ENCODE measurements at places on chromosomes 7 and 10. TPM values are rescaled to one million over a fixed set of nuclear protein-coding genes. Genes with fewer than 3 reads are reported as not detected.

DNA sequence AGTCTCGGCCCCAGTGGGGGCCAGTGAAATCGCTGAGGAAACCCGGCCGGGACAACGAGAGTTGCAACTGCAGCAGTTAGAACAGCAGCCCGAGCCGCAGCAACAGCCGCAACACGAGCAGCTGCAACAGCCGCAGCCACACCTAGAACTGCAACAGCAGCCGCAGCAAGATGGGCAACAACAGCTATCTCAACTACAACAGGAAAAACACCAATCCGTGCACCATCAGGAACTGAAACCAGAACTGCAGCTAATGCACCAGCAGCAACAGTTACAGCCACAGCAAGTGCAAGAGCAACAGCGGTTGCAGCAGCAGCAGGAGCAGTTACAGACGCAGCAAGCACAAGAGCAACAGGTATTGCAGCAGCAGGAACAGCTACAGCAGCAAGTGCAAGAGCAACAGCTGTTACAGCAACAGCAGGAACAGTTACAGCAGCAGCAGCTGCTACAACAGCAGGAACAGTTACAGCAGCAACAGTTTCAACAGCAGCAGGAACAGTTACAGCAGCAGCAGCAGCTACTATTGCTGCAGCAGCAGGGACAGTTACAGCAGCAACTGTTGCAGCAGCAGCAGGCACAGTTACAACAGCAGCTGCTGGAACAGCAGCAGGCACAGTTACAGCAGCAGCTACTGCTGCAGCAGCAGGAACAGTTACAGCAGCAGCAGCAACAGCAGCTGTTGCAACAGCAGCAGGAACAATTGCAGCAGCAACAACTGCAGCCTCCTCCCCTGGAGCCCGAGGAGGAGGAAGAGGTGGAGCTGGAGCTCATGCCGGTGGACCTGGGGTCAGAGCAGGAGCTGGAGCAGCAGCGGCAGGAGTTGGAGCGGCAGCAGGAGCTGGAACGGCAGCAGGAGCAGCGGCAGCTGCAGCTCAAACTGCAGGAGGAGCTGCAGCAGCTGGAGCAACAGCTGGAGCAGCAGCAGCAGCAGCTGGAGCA lies 6.1 kb downstream of the ZNF853 start:
- no peak for DNase-seq

DNA sequence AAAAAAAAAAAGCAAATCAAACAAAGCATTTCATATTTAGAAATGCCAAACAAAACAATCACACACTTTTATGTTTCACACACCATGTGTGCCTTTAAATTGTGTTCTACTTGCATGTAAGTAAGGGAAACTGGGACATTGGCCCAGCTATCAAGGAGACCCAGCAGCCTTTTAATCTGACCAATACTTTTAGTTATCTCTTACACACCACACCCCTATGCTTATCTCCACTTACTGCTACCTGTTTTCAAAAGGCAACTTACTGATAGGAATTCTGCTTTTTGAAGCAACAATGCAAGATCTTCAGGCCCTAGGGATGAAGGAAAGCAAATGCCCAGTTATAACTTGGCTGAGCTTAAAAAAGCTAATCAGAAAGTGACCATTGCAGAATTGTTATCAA lies 1244.8 kb upstream of the SORCS1 start:
- no peak for DNase-seq

DNA sequence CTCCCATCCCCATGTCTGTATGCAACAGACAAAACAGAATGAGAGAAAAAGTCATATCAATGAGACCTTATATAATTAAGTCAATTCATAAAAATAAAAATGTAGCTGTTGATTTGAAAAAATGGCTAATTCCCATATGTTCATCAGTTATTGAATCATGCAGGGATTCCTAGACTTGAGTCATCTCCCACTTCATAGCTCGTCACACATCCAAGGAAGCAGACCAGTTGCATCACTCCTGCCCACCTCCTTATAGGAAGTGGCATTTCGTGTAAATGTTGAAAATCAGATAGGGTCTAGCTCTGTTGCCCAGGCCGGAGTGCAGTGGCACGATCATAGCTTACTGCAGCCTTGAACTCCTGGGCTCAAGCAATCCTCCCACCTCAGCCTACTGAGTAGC lies 56.1 kb upstream of the SH2B2 start:
- no peak for DNase-seq

- no peak for DNase-seq
Measured at GRCh38 chr10:123187781-123188180, 33.6 kb downstream of the BUB3 start.

GRCh38 chr10:4331150-4331549 lies 494.9 kb upstream of the AKR1E2 start:
- DNase-seq: no peak

GRCh38 chr10:123750901-123751300 lies 84.7 kb downstream of the GPR26 start:
- DNase-seq: no peak

DNA sequence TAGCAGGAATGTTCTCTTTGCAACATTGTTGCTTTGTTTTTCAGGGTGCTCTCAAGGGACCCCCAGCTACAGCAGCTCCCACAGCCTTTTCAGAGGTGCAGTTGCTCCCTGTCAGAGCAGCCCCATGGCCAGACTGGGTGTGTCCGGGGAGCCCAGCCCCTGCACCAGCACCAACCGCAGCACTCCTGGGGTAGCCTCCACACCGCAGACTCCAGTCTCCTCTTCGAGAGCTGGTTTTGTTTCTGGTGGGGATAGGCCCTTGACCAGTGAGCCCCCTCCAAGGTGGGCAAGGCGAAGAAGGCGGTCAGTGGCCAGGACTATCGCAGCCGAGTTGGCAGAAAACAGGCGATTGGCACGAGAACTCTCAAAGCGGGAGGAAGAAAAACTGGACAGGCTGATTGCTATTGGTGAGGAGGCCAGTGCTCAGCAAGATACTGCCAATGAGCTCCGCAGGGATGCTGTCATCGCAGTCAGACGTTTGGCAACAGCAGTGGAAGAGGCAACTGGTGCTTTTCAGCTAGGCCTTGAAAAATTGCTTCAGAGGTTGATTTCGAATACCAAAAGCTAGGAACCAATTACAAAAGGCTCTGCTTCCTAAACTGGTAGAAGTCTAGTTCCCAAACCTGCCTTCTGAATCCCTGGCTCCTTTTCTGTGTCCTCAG lies 5.4 kb downstream of the HSPA14 start:
- no peak for DNase-seq

DNA sequence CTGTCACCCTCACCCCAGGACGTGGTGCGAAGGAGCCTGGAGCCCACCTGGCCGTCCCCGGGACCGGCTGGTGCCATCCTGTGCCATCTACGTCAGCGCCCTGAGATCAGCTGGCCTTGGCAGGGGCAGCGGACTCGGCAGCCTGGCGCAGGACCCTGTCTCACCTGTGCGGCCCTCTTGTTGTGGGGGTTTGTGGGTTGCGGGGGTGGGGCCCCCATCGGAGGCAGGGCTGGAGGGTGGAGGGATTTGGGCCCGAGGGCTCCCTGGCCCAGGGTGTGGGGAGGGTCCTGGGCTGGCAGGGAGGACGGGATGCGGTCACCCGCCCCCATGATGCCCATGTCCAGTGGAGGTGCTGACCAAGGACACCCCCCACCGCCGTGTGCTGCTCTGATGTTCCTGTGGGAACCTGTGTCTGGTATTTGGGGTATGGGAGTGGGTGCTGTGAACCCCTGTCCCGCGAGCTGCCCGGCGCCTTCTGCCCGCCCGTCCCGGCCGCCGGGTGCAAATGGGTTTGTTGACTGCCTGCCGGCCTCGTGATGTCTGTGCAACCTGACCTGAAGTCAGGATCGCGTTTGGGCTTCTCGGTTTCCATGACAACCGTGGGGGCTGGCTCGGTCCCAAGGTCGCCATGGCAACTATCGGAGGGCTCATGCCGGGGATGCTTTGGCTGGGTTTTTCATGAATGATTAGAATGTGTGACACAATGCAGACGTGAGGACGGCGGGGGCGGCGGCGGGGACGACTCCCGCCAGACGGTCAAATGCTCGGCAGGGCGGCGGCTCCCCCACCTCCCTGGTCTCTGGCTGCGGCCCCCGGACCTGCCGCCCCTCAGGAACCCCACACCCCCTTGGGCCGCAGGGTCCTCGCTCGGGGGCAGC lies 7.3 kb downstream of the MAFK start:
- no peak for DNase-seq

- DNase-seq: no peak
Measured at GRCh38 chr10:21458126-21458871, 67.2 kb downstream of the SKIDA1 start.

- DNase-seq: no peak
Measured at GRCh38 chr10:7794251-7795026, 6.5 kb downstream of the ATP5F1C start.

GRCh38 chr7:158010961-158011693 lies 576.5 kb downstream of the PTPRN2 start:
- DNase-seq: no peak

GRCh38 chr10:104441329-104442000 lies 87.8 kb downstream of the CFAP58 start:
- peak; percentile 33 for DNase-seq

- DNase-seq: no peak
Measured at GRCh38 chr10:100655326-100655759, 90.0 kb upstream of the PAX2 start.

GRCh38 chr7:113548561-113548960 lies 370.2 kb downstream of the PPP1R3A start:
- no peak for DNase-seq

DNA sequence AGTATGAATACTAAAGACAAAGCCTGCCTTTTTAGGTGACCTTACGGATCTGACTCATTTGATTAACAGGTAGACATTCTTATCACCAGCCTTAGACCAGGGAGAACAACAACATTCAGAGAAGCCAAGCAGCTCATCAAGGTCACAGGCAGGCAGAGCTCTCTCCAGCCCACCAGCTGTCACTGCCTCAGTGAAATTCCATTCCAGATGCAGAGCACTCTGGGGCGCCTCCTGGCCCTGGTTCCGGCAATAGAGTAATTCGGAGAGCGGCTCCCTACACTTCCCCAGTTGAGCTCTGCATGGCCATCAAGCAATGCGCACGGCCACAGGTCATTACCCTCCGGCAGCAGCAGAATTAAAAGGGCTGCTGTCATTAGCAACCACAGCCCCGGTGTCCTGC lies 164.7 kb downstream of the TCERG1L start:
- DNase-seq: no peak

- DNase-seq: no peak
Measured at GRCh38 chr10:93542358-93542791, 24.1 kb upstream of the FFAR4 start.

DNA sequence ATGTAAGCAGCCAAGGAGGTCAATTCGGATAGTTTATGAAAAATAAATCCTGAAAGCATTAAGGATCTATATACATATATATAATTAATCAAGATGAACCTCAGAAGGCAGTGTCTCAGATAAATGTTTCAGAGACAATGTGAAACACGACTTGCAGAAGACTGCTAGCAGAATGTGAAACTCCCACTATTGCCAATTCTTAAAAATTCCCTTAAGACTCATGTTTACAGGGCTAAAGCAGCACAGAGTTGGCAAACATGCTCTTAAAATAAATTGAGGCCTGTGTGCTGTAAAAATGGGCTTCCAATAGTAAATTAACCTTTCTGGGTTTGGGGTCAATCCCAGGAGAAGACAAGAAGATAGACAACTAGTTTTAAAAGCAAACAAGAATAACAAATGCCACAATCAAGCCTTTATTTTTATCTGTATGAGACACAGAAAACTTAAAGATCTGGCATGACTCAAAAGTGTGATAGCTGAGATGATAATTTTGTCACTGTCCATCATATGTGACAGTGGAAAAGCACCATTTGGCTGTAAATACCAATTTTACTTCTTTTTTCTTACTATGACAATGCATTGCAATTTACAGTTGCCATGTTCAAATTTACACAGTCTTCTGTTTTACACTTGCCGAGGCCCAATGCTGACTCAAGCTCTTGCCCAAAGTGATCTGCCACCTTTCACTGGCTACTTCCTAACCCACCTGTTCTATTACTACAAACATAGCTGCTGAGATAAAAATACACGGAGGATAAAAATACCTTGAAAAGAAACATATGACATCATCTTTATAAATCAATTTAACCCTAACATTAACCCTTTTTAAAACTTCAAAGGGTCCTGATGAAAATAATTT lies 78.6 kb downstream of the CHCHD3 start:
- DNase-seq: no peak

DNA sequence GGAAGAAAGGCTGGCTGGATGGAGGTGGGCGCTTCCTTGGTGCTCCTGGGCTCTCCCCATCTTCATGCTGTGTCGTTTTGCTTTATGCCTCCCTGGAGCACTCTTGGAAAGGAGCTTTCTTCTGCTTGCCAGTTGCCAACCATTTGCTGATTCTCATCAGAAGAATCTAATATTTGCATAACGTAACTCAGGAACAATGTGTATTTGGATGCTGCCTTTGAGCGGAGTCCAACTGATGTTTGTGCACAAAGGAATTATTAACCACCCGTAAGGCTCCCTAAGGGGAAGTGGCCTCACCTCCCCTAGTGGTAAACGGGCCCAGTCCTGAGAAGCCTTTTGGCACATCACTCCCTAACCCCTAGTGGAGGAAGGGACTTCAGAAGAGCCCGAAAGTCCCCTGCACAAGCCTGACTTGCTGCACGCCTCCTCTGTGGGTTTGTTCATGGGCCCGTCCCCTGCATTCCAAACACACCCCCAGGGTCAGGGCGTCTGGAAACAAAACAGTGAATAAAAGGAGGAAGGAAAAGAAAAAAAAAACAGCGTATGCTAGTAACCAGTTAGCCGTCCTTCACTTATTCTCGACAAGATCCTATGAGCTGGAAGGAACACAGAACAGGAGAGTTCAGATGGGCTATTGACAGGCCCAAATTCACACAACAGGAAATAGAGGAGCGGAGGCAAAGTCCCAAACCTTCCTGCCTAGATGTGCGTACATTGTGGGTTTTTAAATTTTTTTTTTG lies 602.2 kb downstream of the LRMDA start:
- no peak for DNase-seq

DNA sequence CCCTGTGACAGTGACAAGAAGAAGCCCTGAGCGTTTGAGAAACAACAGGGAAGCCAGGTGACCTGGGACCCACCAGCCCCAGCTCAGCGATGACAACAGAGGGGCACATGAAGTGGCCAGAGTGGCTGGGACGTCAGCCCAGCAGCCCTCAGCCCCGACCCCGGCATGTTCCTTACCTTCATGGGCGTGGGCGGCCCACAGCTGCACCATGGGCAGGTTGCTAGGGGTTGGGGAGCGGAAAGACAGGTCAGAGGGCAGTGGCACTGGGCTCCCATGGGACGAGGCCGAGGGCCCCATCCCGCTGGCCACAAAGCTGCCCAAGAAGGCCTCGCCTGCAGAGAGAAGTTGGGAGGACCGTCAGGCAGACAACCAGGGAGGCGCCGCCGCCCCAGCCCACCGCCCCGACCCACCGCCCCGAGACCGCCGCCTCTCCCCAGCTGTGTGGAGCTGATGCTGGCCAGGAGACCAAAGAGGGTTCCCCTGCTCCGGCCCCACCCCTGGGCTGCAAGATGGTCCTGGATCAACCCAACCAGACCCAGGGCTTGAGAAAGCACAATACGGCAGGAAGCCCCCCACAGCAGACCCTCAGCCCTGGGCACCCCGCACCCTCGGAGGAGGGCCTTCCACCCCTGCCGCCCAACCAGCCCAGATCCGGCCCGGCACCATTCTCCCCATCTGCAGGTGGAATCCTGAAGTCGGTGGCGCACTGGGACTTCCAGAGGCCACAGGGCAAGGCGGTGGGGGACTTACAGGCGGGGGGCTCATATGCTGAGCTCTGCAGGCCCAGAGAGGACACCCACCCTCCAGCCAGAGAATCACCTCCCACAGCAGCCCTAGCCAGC lies 29.1 kb downstream of the TNRC18 start:
- DNase-seq: no peak

The OPALIN gene
- not detected for total RNA-seq

The GJD4 gene
- total RNA-seq: not detected

The FAM131B gene
- total RNA-seq: 0.06 TPM

The ZNF138 gene
- 6.6 TPM for total RNA-seq

The NEUROG3 gene
- not detected for total RNA-seq

The EBF3 gene
- not detected for total RNA-seq

The HMX3 gene
- total RNA-seq: 3.9 TPM

The HOXA6 gene
- total RNA-seq: 8.3 TPM

The C7orf25 gene
- 6.6 TPM for total RNA-seq

The CPA1 gene
- not detected for total RNA-seq
